ENCODE measurements at places on chromosomes 2 and 18.

DNA sequence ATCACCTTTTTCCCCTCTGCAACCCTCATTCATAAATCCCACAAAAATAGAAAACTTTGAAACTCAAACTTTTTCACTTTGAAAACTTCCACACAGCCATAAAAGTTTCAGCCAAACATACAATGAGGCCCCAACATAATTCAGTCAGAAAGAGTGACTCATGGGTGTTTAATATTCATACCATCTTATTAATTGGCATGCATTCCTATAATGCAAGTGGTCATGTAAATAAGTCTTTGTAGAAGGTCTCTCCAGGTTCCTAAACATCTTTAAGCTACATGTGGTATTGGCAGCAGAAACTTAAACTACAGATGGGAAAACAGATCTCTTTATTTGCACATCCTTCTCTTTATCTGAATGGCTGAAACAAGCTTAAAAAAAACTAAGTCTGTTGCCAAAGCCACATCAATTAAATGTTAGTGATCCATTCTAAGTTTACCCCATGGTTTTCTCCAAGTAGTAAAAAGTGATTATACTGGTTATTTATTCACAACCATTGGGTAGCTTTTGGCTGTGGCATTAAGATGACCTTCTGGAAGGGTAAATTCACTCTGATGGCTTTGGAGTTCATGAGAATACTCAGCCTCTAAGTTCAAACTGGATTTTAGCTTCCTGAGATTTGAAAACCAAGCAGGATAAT, 70.2 kb upstream of the LYPD1 start:
- DNase-seq: no peak

DNA sequence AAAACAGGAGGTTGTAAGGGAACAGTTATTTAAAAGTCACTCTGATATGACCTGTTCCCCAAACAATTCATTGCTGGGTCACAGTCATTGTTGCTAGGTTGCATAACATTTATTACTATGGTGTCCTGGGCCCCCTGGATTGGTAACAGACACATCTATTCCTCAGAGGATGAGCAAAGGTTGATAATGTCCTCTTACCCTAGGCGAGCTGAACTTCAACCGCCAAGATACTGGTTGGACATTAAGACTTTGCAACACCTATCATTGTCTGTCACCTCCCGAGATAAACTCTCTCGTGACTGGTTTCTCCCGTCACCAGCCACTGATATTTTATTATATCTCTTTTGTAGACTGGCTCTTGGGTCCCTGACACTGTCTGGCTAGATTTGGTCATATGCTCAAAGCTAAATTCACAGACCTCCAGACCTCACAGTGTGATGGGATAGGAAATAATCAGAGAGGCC, 361.3 kb downstream of the ZNF521 start:
- DNase-seq: no peak

GRCh38 chr18:49843131-49843530, 29.8 kb upstream of the ACAA2 start:
- DNase-seq: no peak

GRCh38 chr2:219906114-219907010, 278.9 kb downstream of the SLC4A3 start:
- DNase-seq: no peak

All from NCI-H524 treated with DMSO at 0.1 percent for 48 hours (cell line).